ENCODE measurements at places on chromosomes 11 and 22.
A peak's percentile ranks its signal among the peaks of the same experiment; 100 is the strongest.

DNA sequence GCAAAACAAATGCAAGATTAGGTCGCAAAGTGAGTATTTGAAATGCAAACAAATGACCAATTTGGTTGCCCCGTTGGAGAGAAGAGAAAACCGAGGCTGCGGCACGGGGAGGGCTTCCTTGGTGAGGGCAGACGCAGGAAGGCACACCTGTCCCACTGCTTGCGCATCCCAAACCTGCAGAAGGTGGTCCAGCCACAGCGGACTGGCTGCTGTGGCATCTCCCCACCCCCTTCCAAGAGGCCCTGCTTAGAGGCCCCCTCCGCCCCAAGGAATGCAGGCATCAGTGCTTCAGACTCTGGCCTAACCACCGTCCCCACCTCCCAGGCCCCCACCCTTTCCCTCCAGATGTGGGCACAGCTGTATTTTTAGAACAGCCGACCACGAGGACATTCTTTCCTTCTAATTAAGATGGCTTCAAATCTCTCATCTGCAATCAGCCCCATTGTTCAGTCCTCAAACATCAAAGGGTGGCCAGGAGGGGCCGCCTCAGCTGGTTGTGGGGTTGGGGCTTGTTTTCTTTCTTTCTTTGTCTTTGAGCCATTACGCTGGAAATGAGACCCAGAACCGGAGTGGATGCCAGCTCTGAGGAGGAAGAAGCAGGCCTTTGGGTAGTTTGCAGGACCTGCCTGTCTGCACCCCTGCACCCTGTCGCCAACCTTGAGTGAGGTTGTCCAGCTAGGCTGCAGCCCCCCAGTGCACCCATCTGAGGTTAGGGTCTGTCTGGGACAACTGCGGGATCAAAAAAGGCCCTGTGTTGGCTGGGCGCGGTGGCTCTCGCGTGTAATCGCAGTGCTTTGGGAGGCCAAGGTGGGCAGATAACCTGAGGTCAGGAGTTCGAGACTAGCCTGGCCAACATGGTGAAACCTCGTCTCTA is 9.4 kb upstream of the DERL3 start:
- no peak for DNase-seq

- no peak for DNase-seq
Observed at GRCh38 chr22:40641269-40641668, 4.8 kb upstream of the MRTFA start.

DNA sequence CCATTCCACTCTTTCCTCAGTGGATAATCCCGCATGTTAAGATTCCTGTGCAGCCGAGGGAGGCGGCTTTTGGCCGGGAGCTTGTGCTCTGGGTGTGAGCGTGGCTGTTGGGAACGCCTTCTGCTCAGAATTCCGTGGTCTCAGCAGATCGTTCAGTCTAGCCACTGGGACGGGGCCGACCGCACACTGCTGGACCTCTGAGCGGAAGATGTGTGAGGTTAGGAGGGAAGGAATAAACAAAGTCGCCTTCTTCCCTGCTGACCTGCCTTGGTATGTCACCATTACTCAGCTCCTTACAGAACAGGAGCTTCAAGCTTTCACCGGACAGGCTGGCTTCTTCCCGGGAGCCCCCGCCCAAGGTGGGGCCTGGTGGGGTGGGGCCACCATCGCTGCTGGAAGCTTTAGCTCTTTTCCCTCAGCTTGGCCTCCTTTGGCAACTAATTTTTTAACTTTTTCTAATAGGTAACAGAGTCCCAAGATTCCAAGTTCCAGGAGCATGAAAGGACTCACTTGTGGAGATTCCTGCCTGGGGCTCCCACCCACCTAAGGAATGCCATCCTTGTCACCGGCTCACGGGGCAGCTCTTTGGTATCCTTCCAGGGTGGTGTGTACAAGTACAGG is 22.5 kb upstream of the SEPTIN5 start:
- DNase-seq = peak; percentile 80

DNA sequence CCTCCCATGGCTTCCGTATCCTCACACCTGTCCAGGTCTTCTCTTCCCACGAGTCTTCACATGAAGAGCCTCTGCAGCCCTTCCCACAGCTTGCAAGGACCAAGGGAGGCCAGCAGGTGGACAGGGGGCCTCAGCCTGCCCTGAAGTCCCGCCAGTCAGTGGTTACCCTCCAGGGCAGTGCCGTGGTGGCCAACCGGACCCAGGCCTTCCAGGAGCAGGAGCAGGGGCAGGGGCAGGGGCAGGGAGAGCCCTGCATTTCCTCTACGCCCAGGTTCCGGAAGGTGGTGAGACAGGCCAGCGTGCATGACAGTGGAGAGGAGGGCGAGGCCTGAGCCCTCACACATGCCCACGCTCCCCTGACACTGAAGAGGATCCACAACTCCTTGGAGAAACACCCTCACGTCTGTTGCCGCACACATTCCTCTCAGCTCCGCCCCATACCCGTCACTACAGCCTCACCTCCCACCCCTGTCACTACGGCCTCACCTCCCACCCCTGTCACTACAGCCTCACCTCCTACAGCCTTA is 8.3 kb downstream of the SSH3 start:
- DNase-seq = no peak

- peak; percentile 92 for DNase-seq
Observed at GRCh38 chr11:73308003-73308960, at the start of gene ARHGEF17. Gene ARHGEF17 (plus strand): TSS chr11:73308276. CDS start chr11:73308639, 363 bp downstream.

DNA sequence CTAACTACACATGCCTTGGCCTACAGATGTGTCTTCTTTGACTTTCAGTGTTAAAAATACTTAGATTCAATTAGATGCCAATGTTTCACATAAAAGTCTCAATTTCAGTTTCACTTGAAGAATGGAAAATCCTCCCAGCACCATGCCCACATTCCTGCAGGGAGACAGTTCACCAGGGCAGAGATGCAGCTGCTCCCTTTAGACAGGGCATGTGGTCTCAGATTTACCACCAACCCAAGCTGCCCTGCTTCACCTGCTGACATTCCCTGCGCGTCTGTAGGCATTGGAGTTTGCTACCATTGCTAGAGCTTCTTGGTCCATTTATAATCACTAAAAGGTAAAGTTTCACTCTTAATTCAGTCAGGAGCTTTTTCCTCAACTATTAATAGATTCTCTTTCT is 113.9 kb downstream of the ARFGAP2 start:
- DNase-seq = no peak

DNA sequence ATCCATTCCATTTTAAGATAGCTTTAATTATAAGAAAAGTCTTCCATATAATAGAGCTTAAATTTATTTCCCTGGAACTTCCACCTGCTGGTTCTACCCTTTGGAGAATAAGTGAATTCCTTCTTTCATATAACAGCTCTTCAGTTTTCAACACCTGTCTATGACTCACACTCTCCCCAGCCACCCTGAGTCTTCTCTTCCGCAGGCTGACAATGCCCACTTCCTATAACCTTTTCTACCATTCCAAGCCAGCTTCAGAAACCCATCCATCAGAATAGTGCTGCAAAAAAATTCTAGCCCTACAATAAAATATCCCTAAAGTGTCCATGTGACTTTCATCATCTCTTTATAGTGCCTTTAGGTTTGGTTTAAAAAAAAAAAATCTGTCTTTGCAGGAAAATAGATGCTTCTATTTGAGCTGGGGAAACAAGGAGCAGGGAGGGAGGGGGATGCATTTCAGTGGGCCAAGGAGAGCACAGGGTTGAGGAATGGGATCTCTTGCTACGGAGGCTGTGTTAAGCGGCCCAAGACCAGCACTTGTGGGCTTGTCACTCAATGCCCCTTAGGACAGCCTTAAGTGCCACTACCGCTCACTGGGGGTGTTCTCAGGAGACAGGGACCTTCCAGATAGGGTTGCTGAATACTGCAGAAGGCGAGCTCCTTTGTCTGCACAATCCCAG is 178.6 kb downstream of the DSCAML1 start:
- DNase-seq = no peak
